ENCODE measurements at places on chromosomes 13 and 19.

- no peak for DNase-seq
Observed at GRCh38 chr19:29320086-29320485, 107.1 kb upstream of the UQCRFS1 start.

GRCh38 chr19:13053761-13054625, 48.7 kb downstream of the LYL1 start:
- DNase-seq, result peak; percentile 64

DNA sequence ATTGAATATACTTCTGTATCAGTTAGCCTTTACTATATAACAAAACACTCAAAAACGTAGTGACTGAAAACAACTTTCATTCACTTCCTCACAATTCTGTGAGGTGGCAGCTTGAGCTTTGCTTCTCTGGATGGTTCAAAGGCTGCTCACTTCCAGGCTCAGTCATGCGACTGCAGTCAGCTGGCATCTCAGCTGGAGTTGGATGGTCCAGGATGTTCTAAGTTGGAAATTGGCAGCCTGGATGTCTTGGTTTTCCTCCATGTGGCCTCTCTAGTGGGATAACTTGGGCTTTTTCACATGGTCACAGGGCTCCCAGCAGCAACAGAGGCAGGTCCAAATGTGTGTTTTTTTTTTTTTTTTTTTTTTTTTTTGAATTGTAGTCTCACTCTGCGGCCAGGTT, 204.4 kb downstream of the LACC1 start:
- no peak for DNase-seq

GRCh38 chr19:54457773-54458647, 5.6 kb downstream of the LENG9 start:
- no peak for DNase-seq

- no peak for DNase-seq
Observed at GRCh38 chr19:12838886-12839756, 806 bp downstream of the MAST1 start.

DNA sequence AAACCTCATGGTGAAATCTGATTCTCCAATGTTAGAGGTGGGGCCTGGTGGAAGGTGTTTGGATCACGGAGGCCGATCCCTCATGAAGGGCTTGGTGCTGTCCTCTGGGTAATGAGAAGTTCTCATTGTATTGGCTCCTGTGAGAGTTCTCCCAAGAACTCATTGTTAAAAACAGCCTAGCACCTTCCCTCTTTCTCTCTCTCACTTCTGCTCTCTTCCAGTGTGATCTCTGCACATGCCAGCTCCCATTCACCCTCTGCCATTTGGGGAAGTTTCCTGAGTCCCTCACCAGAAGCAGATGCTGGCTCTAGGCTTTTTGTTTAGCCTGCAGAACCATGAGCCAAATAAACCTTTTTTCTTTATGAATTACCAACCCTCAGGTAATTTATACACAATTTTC, 3.1 kb upstream of the SUCLA2 start:
- no peak for DNase-seq

DNA sequence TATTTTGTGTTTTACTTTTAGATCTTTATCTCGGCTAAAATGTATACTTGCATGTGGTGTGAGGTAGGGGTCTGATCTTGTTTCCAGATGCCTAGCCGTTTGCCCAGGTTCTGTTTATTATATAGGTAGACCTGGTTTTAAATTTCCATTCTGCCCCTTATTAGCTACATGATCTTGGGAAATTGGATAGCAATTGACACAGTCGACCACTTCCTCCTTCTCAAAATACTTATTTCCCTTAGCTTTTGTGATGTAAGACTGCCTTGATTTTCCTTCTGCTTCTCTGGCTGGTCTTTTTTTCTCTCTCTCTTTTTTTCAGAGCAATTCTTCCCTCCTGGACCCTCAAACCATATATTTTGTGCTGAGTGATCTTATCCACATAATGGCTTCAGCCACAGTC, 3.0 kb upstream of the PGLYRP1 start:
- DNase-seq, result no peak

DNA sequence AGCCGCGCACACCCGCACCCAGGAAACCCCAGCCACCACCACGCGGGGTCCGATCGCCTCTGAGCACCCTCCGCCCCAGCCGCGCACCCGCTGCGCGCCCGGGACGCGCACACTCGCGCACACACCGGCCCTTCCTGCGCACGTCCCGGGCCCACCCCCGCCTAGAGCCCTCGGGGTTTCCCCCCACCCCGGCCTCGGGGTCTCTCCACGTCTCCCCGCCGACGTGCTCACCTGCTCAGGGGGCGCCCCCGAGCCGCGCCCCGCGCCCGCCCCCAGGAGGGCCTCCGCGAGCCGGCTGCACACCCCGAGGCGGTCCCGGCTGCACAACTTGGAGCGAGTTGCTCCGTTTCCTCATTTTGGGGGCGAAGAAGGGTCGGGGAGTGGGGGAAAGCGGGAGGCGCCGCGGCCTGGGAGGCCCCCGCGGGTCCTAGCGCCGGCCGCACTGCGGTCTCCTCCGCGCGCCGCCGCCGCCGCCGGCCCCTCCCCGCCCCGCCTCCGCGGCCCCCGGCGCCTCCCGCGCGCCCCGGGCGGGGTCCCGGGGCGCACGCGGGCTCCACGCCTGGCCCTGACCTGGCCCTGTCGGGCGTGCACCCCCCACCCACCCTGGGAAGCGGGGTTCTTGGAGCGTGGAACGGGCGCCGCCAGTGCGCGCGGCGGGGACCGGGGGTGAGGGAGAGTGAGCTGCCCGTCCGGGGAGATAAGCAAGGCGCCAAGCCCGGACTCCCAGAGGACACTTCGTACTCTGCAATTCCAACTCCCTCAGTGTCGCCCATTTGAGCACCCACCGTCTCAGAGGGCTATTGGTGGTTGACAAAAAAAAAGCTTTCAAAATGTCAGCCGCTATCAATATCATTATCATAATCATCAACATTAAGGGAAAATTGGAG, at the start of gene MATK:
MATK (minus strand) TSS at position 444 of the 887 bp plus-strand sequence. CDS start 1,246 bp downstream, outside the sequence.
- DNase-seq, result no peak

DNA sequence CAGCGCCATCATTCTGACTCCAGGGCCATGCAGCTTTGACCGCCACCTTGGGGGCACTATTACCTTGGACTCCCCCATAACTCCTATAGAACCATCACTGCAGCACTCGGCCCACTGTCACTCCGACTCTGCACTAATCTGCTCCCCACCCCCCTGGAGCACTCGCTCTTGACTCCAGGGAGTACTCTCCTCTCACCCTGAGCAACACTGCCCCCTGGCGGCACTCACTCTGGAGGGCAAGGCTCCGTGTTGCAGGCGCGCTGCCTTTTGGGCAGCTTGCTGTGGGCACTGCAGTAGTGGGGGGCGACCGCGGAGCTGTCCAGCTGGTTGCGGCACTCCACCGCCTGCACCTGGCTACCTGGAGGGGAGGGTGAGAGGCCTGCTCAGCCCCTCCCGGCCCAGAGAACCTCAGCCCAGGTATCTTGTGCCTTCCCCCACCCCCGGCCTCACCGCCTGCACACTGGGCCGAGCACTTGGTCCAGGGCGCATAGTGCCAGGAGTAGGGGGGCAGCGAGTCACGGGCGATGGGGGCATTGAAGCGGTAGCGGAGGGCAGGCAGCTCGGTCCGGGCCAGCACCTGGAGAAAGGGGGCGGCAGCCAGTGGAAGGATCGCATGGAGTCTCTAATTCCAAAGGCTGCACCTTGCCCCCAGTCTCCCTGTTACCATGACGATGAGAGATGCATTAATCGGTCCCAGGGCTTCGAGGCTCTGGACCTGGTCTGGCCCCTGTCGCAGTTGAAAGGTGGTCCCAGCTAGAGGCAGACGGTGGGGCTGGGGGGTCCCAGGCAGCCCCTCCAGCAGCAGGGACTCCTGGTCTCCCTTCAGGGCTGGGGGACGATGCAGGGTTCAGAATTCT, 8.9 kb upstream of the MYO1F start:
- DNase-seq, result no peak

DNA sequence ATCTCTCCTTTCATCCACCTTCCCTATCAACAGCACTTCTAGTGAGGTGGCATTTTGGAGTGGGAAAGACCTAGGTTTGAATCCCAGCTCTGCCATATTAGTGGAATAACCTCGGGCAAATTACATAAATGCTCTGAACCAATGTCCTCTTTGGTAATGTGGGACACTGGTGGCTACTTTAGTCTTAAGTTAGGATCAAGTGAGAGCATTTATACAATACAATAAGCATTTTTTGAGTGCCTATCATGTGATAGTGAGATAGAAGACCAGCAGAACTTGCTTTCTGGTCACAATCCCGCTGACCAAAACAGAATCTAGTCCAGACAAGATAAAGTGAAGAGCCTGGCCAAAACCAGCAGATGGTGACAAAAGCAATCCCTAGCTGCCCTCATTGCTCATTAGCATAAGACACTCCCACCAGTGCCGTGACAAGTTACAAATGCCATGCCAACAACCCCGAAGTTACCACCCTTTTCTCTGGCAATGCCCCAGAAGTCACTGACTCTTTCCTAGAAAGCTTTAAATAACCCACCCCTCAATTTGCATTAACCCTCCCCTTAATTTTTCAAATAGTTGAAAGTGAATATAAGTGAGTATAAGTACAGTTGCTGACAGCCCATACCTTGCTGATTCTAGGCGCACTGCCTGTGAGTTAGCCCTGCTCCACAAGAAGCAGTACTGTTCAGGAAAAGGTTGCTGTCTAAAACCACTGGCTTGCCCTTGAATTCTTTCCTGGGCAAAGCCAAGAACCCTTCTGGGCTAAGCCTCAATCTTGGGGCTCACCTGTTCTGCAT, 28.9 kb upstream of the KPNA3 start:
- DNase-seq, result no peak

DNA sequence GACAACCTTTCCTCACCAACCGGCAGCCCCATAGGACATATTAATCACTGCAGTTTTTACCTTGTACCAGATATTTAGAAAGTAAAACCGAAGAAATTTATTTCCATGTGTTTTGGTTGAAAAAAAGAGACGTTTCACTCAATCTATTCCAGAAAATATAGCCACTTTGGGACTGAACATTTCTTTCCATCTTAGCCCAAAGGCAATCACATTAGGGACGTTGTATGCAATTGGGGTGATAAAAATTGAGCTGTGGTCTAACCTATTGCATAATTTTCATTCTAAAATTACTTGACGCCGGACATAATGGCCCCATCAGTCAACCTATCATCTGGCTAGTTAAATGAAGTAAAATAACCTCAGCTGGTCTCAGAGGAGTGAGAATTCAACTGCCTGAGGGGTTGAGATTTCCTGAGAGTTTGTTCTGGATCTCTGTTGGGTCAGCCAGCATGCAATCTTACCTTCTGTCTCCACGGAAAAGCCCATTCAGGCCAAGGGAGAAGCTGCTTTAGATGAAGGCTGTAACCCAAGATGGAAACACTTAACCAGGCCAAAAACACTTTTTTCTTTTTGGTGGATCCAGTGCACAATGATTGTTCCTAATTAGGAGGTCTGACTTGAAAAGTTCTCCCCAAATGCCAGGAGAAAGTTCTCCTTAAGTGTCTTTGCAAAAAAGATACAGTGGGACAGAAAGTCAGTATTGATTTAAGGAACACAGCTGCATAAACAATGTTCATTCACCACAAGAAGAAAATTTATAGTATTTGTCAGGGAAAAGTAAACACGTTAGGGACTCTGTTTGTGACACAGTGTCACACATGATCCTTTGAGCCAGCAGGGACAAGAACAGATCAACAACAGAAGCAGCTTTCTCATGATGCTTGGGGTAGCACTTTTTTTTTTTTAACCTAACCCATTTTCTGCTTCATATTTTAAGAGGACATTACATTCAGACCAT, 34.1 kb downstream of the DLEU7 start:
- no peak for DNase-seq

DNA sequence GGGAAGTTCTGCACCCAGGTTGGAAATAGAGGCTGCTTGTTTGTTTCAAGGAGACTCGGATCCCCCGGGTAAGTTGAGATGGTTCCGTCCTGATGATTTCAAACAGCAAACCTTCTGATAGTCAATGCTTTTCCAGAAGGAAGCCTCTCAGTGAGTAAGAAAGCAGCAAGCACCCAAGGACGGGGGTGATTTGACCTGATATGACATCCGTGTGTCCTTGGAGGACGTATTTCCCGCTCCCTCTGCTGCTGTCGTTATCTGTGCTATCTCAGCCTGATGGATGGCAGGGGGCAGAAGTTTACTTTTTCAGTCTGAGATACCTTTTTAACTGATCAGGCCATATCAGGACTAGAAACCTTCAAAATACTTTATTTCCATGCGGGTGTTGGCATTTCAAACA, 5.7 kb upstream of the GGACT start:
- DNase-seq, result no peak

DNA sequence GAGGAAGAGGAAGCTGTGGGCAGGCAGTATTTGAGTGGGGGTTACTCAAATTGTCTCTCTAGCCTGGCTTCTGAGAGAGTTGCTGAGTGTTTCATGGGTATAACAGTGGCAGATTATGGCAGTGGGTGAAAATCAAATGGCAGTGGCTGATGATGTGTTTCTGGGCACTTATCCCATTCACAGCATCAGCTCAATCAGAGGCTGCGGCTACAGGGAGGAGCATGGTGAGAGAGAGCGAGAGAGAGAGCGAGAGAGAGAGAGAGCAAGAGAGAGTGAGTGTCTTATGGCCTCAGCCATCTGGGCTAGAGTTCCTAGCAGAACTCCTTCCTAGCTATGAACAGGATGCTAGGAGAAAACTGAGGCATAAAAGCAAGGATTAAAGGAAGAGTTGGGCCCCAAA, 178.9 kb downstream of the OLFM4 start:
- no peak for DNase-seq

DNA sequence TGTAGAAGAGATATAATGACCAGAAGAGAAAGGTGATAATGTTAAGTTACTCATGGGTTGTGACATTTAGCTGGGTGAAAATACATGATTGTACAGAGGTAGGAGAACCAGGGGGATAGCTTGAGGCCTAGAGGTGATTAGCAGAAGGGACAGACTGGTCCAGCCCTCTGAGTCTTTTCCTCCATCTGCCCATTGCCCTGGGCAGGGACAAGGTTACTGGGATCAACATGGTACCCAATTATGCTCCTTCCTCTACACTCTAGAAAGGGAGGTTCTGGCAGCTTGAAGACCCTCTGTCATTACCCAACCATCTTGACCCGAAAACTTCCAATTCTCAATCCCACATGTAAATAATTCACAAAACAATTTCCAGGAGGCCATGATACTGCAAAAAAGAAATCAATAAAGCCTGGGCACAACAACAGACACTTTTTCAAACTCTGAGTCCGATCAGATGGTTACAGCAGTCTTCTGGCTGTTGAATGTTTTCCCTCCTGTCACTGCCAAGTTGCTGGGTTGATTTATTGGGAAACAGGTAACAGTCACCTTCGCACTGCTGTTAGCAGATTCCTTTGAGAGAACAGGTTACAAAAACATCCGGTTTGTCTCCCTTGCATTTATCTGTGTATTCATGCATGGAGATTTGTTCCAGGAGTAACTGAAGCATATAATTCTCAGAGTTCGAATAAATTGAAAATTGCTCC, 239.1 kb upstream of the HTR2A start:
- no peak for DNase-seq

DNA sequence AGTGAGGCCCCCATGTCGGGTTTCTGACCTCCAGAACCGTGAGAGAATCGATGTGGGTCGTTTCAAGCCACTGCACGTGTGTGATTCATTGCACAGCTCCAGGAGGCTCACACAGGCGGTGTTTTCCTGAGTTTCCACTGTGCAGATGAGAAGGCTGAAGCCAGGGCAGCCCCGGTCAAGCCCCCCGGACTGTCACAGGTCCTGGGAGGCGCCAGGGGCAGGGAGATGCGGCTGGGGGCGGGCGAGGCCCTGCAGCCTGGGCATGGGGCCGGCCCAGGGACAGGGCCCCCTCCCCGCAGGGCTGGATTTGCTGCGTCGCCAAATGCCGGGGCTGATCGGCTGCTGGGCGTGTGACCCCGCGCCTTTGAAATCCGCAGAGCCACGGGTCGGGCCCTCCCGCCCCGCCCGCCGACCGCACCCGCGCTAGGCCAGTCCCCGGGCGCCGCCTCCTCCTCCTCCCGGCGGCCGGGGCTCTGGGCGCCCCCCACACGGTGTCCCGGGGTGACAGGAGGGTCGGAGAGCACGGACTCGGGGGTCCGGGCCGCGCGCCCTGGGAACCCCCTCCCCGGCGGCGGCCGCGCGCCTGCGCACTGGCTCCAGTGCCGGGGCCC, 9.9 kb upstream of the MKNK2 start:
- DNase-seq, result peak; percentile 73

All from skin of body (tissue), 3 donors.